NCI-H1105 (cell line): ENCODE measurements at places on chromosomes 3 and 15.

DNA sequence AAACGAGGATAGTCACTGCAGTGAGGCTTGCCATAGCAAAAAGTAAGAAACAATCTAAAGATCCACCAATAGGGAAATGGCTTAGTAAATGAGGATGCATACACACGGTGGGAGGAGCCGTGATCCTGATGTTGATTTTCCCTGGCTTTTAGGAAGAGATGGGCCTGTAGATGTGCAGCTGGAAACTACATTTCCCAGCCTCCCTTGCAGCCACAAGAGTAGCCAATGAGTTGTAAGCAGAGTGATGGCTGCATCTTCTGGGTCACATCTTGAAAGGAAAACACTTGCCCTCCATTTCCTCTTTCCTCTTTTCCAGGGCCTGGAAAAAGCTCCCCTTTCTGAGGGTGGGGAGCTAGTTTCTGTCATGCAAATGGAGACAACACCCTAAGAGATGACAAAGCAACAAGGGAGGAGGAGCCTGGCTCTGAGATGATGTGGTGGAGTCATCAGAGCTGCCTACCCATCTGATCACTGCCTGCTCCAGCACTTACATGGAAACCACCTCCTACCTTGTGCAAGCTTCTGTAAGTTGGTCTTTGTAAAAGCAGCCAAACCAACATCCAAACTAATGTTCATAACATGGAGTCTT lies 139.1 kb downstream of the TLE3 start:
- no peak for DNase-seq

DNA sequence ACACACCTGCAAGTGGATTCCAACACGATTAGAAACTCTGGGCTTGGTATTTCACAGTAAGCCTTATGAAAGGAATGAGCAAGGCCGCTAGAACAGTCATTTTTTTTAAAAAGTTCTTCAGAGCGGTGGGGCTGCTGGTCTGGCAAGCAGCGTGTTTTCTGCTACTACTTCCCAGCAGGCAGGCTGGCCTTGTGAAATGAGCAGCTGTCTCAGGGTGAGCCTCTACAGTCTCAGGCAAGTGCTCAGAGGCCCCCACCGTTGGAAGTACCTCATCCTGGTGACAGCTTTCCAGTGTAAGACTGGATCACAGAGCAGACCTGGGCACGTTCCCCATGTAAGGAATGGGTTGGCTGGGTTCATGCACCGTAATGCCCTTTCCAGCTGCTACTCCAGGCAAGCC lies 119.2 kb downstream of the LRIG1 start:
- no peak for DNase-seq

- DNase-seq = no peak
Observed at GRCh38 chr3:69422751-69423150, 36.9 kb upstream of the FRMD4B start.

DNA sequence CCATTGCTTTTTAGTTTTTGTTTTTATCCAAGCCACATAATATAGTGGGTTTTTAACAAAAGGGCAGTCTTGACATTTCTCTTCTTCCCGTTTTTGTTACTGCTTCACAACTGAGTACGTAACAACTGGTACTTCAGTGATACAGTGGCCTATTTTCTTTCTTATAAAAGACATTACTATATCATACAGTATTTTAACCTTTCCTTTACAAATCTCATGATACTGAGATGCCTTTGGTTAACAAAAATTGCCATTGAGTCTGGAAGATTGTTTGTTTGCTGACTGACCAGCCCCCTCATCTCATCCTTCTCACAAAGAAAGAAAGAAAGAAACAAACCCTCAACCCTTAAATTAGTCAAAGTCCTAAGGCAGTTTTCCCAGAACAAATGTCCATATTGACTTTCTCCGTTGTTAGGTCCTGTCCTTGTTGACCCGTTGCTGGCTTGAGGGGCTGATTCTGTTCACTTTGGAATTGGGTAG lies 77.0 kb upstream of the SAMMSON start:
- no peak for DNase-seq

DNA sequence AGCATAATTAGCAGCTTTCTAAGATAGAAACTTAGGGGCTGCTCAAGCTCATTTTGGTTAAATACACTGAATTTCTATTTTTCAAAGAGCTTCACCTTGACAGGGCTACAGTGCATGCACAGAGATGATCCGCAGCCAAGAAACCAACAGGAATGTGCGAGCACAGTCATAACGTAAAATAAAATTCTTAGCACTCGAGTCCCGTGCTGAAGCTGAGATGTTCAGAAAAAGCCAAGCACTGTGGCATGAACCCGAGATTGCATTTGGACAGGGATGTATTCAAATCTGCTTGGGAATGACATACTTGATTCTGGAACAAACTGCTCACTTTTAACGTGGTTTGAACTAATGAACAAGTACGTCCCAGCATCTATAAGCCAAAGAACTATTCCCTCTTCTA lies 340.3 kb downstream of the FOXP1 start:
- no peak for DNase-seq

GRCh38 chr15:66795851-66796250 lies 93.8 kb downstream of the SMAD6 start:
- no peak for DNase-seq

DNA sequence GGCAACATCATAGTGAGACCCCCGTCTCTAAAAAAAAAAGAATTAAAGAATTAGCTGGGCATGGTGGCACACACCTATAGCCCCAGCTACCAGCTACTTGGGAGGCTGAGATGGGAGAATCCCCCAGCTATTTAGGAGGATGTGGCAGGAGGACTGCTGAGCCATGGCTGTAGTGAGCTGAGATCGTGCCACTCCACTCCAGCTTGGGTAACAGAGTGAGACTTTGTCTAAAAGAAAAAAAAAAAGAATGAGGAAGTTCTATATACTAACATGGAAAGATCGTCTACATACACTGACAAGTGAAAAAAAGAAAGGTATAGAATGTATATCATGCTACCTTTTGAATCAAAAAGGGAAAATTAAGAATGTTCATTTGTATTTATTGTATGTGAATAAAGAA lies 83.9 kb upstream of the CDAN1 start:
- DNase-seq = no peak

DNA sequence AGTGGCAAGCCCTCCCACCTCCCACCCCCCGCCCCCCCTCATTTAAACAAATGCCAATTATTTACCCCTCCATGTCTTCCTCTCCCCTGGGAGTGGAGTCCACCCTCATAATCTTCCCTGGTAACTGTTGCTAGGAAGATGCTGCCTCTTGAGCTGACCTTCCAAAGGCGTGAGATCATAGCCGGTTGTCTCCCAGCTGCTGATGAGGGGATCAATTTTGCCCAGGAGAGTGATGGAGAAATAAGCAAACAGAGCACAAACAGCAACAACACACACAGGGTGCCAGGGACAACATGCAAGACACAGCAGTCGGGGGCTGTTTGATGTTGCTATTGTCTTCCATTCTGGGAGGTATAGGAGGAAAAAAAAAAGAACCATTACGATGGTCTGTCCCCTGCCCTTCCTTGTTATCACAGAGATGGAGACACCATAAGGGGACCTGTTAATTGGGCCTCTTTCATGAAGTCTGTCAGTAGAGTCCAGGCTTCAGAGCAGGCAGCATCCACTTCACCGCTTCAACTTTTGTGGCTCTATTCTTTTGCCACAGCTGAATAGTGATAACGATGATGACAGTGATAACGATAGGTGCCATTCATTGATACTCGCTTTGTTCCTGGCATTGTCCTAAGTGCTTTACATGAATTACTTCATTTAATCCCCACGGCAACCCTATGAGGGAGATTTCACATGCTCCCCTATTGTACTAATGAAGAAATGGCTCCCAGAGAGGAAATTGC lies 76.9 kb upstream of the RGMA start:
- no peak for DNase-seq

- DNase-seq = no peak
Observed at GRCh38 chr3:194667363-194667762, 4.6 kb downstream of the LSG1 start.

DNA sequence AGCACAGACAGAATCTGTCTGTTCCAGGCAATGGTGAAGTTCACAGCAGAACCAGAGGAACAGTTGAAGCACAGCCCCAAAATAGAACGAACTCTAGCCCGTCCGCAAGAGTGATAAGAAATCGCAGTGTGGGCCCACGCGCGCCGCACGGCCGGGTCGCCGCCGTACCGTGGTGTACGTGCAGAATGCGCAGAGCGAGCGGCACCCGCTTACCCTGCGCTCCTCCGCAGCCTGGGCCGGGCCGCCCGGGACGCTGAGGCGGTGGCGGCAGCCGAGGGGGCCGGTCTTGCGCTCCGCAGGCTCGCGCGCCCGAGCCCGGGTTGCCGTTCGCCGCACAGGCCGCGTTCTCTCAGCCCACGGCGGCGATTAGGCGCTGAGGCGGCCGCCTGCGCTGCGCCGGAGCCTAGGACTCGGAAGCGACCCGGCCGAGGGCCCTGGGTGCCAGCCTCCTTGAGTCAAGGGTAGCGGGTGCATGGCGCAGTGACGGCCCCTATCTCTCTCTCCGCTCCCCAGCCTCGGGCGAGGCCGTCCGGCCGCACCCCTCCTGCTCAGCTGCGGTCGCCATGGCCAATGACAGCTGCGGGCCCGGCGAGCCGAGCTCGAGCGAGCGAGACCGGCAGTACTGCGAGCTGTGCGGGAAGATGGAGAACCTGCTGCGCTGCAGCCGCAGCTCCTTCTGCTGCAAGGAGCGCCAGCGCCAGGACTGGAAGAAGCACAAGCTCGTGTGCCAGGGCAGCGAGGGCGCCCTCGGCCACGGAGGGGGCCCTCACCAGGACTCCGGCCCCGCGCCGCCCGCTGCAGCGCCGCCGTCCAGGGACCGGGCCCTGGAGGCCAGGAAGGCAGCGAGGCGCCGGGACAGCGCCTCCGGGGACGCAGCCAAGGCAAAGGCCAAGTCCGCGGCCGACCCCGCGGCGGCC lies 20.5 kb downstream of the WDR73 start:
- DNase-seq = peak; percentile 3

GRCh38 chr15:45586601-45587094 lies 531 bp upstream of the BLOC1S6 start:
- DNase-seq = no peak

DNA sequence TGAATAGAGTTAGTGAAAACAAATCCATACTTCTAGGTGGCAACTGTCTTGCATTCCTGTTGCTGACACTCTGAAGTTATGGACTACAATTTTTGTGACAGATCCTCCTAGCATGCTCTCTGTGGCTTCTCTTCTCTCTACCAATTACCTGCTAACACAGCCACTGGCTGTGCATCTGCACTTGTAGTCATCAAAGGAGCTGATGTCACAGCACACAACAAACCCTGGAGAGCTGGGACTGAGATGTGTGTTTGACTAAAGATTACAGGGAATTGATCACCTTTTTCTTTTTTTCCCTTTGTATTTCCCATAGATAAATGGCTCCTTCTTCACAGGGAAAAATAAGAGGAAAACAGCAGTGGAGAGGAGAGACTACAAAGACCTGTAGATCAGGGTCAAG lies 278.4 kb upstream of the CCDC54 start:
- no peak for DNase-seq
